ENCODE measurements at places on chromosomes 12 and 14. TPM values are rescaled to one million over a fixed set of nuclear protein-coding genes. Genes with fewer than 3 reads are reported as not detected.

DNA sequence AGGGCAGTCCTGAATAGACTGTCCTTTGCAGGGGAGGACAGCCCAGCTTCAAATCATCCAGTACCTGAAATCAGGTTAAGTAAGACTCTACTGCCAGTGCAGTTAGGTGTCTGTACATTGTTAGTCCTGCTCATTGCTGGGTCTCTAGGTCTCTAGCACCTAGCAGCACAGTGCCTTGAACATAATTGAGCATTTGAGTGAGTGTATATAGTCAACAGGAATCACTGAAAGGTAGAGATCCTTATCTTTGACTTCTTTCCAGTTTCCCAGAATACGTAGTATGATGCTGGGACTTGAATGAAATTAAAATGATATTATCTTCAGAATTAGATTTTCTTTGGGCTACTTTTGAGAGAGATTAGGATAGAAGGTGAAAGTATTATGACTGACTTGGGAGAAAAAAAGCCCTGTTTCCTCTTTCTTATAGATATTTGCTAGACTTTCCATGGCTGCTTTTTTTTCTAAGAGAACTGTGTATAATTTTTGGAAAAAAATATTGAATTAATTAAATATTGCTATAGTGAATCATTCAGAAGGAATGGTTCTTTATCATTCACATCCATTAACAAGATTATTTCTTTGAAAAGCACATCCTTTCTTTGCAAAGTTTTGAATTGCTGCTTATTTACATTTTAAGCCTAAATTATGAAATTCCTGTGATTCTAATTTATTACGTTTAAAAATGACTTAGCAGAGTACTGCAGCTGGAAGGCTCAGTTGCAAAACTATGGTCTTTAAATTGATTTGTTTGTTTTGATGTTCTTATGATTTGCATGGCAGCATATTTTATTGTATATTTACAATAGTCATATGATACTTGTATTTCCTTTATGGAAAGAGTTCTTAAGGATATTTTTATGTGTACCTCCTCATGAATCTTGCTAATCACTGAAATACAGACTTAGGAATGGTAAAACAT is 51.6 kb downstream of the PPP4R4 start:
- no peaks in the 10 kb centered on the region for H3K27me3 ChIP-seq
- DNase-seq: no peak
- no peaks in the 10 kb centered on the region for H3K4me1 ChIP-seq
- no peak overlapping the region for H3K27ac ChIP-seq
- H3K4me3 ChIP-seq: no peak overlapping the region

GRCh38 chr12:95963096-95963495 is 20.0 kb downstream of the AMDHD1 start:
- H3K36me3 ChIP-seq: peaks cover 7% of the 10 kb centered on the region
- no peak overlapping the region for H3K27ac ChIP-seq
- H3K27me3 ChIP-seq: no peaks in the 10 kb centered on the region
- H3K4me3 ChIP-seq: no peak overlapping the region
- DNase-seq: no peak

DNA sequence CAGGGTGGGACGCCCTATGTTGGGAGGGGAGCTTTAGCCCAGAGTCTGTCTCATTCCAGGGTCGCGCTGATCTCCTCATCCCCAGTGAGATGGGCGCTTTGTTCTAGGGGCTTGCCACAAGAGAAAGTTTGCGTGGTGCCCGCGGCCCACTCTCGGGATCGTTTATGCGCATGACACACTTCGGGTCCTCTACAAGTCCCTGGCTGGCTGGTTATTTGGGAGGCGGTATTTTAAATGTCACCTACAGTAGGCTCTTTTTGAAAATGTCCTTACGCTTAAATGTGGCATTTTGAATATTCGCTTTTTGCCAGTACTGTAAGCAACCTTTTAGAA is 541 bp downstream of the GOLT1B start:
- H3K36me3 ChIP-seq: peaks cover 7% of the 10 kb centered on the region
- peak; percentile 40 for DNase-seq
- peak overlapping the region; percentile 88 for H3K27ac ChIP-seq
- H3K27me3 ChIP-seq: no peaks in the 10 kb centered on the region
- peak overlapping the region; percentile 99 for H3K4me3 ChIP-seq

DNA sequence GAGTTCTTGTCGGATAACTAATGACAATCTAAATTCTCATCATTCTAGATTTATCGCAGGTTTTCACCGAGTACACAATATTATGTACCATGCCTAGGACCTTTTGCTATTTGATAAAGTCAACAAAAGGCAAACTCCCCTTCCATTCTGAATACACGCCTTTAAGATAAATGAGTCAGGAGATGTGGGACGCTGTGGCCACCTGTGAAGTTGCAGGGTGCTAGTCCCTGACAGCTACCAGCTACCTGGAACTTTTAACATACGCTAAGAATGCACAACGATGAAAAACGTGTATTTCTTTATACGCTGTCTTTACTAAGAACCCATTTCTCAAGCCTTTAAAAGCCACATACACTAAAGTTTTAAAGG is 678 bp downstream of the MDM1 start:
- H3K27me3 ChIP-seq: no peaks in the 10 kb centered on the region
- H3K36me3 ChIP-seq: no peaks in the 10 kb centered on the region
- DNase-seq: no peak

DNA sequence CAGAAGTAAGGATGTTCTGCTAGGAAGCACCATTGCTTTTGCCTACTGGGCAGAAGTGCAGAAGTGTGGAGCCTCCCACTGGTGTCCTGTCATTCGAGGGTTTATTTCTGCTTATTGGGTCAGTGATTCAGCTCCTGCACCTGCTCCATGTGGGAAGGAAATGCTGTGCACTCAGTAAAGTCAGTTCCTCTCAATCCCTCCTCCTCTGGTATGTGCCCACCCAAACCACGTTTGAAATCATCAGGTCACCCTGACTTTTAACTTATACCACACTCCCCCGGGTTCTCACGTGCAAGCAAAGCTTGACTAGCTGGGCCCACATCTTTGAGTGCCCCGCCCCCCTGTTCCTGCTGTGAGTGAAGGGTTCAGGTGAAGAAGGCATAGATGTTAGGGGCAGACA is 223.7 kb downstream of the CHST11 start:
- no peak overlapping the region for H3K4me3 ChIP-seq
- H3K36me3 ChIP-seq: no peaks in the 10 kb centered on the region
- no peaks in the 10 kb centered on the region for H3K27me3 ChIP-seq
- DNase-seq: no peak

GRCh38 chr14:63788011-63788933 is 60.4 kb upstream of the SGPP1 start:
- no peak overlapping the region for H3K4me3 ChIP-seq
- DNase-seq: no peak
- H3K27ac ChIP-seq: no peak overlapping the region

DNA sequence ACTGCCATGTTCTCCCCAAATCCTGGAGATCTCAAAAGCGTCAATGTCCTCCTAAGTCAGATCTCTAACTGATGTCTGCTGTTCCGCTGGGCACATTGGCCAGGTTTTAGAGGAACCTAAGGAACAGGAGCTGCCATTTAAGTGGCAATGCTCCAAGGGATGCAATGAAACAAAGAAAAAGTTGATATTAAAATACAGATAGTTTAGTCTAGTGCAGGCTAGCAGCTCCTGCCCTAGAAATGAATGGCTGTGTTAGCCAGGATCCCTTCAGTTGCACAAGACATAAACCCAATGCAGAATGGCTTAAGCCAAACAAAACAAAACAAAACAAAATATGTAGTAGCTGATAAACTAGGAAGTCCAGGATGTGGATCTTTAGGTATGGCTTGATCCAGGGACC is 144.1 kb downstream of the HMGA2 start:
- H3K36me3 ChIP-seq: no peaks in the 10 kb centered on the region
- H3K27me3 ChIP-seq: peaks cover 8% of the 10 kb centered on the region
- H3K4me1 ChIP-seq: no peaks in the 10 kb centered on the region

DNA sequence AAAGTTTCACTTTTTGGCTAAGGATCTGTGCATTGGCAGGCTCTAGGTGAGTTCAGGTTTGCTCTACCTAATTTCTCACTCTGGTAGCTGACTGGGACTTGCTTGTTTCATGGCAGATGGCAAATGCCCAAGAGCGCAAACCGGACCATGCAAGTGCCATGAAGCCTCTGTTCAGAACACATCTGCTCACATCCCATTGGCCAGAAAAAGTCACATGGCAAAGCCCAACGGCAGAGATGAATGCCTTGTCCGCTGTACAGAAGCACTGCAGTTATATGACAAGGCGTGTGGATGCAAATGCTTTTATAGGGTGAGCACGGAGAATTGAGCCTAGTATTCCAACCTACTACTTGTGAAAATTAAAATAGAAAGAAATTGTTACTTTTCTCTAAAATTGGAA is 202.2 kb upstream of the HMGA2 start:
- H3K27ac ChIP-seq: no peak overlapping the region
- peaks cover 5% of the 10 kb centered on the region for H3K27me3 ChIP-seq
- no peaks in the 10 kb centered on the region for H3K36me3 ChIP-seq
- H3K4me3 ChIP-seq: no peak overlapping the region
- H3K4me1 ChIP-seq: no peaks in the 10 kb centered on the region
- no peak for DNase-seq

GRCh38 chr12:12952036-12952435 is at the start of gene GPRC5D:
TSS of gene GPRC5D (minus strand) at chr12:12952170. CDS start at chr12:12950384, 1,786 bp downstream.
- H3K36me3 ChIP-seq: no peaks in the 10 kb centered on the region
- no peaks in the 10 kb centered on the region for H3K4me1 ChIP-seq
- no peak within 1 kb of the TSS for H3K27ac ChIP-seq
- H3K4me3 ChIP-seq: no peak within 1 kb of the TSS

GRCh38 chr12:27142101-27142721 is 59.8 kb upstream of the C12orf71 start:
- no peaks in the 10 kb centered on the region for H3K4me1 ChIP-seq
- H3K36me3 ChIP-seq: no peaks in the 10 kb centered on the region
- no peak overlapping the region for H3K27ac ChIP-seq
- no peaks in the 10 kb centered on the region for H3K27me3 ChIP-seq
- H3K4me3 ChIP-seq: no peak overlapping the region
- peak; percentile 79 for DNase-seq

GRCh38 chr14:85731186-85731585 is 201.2 kb downstream of the FLRT2 start:
- H3K36me3 ChIP-seq: no peaks in the 10 kb centered on the region
- no peaks in the 10 kb centered on the region for H3K27me3 ChIP-seq
- H3K4me1 ChIP-seq: no peaks in the 10 kb centered on the region
- DNase-seq: no peak
- no peak overlapping the region for H3K4me3 ChIP-seq

GRCh38 chr12:109736552-109737108 is 23.0 kb downstream of the FAM222A start:
- DNase-seq: peak; percentile 91
- H3K27ac ChIP-seq: no peak overlapping the region
- no peak overlapping the region for H3K4me3 ChIP-seq
- peaks cover 23% of the 10 kb centered on the region for H3K4me1 ChIP-seq
- no peaks in the 10 kb centered on the region for H3K27me3 ChIP-seq
- H3K36me3 ChIP-seq: no peaks in the 10 kb centered on the region

DNA sequence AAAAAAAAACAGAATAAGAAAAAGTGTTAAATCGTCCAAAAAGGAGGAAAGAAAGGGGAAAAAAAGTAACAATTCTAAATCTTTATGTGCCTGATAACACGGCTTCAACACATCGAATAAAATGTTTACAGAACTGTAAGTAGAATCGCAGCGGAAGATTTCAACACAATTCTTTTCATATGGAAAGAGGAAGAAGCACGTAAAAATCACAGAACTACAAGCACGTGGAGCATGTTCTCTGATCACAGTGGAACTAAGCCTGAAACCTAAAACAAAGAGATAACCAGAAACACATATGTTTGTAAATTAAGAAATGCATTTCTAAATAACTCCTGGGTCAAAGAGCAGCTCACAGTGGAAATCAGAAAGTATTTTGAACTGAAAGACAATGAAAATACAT is 8.7 kb downstream of the CLEC7A start:
- H3K4me1 ChIP-seq: no peaks in the 10 kb centered on the region
- no peak overlapping the region for H3K27ac ChIP-seq
- H3K27me3 ChIP-seq: no peaks in the 10 kb centered on the region
- no peak for DNase-seq
- H3K4me3 ChIP-seq: no peak overlapping the region

GRCh38 chr12:126051611-126052107 is 986.4 kb downstream of the AACS start:
- H3K4me1 ChIP-seq: no peaks in the 10 kb centered on the region
- no peak overlapping the region for H3K4me3 ChIP-seq
- no peaks in the 10 kb centered on the region for H3K36me3 ChIP-seq
- no peaks in the 10 kb centered on the region for H3K27me3 ChIP-seq

- H3K27ac ChIP-seq: no peak overlapping the region
- H3K27me3 ChIP-seq: no peaks in the 10 kb centered on the region
- no peaks in the 10 kb centered on the region for H3K4me1 ChIP-seq
Measured at GRCh38 chr14:76514213-76514998, 138.5 kb downstream of the ESRRB start.

DNA sequence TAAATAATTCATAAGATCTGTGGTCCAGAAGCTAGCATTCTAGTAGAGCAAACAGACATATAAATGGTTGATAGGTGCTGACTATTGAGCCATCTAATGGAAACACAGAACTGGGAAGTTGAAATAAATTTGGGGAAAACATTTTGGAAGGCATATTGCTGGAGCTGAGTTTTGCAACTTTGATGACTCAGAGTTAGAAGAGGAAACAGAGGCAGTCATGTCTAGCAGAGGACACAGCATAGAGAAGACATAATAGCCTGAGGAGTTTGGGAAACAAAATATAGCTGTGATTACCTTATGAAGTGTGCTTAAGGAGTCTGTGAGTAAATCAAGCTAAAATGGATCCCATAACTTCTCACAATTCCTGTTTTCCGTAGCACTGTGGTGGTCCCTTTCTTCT is 86.9 kb upstream of the FLRT2 start:
- no peaks in the 10 kb centered on the region for H3K4me1 ChIP-seq
- H3K27me3 ChIP-seq: no peaks in the 10 kb centered on the region
- no peak overlapping the region for H3K4me3 ChIP-seq
- DNase-seq: no peak
- H3K27ac ChIP-seq: no peak overlapping the region

The FANCM gene
- polyA plus RNA-seq: 5.7 TPM

The CCDC184 gene
- 3.6 TPM for polyA plus RNA-seq

The NCKAP5L gene
- 38.2 TPM for polyA plus RNA-seq

The TFCP2 gene
- 11.1 TPM for polyA plus RNA-seq

The OAS1 gene
- 31.2 TPM for polyA plus RNA-seq

The TAS2R20 gene
- polyA plus RNA-seq: 0.42 TPM

The GPRC5D gene
- polyA plus RNA-seq: 0.40 TPM

The IL22 gene
- polyA plus RNA-seq: not detected

The NEDD8 gene
- polyA plus RNA-seq: 215 TPM

The RASSF8 gene
- polyA plus RNA-seq: 28.7 TPM

The RAD52 gene
- 14.5 TPM for polyA plus RNA-seq

The SERPINA9 gene
- polyA plus RNA-seq: not detected
